ENCODE measurements at places on chromosomes 2 and 18.
A peak's percentile ranks its signal among the peaks of the same experiment; 100 is the strongest.

DNA sequence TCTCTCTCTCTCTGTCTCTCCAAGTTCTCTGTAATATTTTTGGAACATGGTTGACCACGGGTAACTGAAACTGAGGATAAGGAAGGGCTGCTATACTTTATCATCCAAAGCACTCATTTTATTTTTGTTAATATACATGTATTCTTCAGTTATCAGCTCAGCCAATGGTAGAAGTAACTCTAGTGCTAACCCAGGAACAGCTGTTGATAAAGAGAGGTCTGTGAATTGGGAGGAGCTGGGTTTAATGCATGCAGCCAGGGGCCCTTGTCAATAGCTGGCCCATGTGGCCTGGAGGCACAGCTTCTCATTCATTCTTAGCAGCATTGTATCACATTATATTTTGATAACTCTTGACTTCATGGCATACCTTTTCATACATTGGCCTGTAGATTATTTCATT is 401.6 kb downstream of the EPHA4 start:
- DNase-seq, result no peak

- DNase-seq, result no peak
Observed at GRCh38 chr2:65231121-65231520, 3.5 kb downstream of the ACTR2 start.

DNA sequence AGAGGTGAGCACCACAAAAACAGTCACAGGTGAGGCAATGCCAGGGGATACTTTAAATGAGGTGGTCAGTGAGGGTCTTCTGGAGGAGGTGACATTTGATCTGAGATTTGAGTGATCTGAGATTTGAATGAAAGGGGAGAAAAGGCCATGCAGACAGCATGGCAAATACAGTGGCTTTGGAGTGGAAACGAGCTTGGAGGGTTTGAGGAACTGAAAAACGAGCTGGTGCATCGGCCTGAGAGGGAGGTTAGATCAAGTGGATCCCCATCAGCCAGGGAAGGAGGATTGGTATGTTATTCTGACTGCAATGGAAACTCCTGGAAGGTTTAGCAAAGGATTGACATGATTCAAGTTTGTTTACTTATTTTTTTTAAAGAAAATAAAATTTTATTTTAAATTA is 245.1 kb downstream of the KCNS3 start:
- DNase-seq, result no peak

DNA sequence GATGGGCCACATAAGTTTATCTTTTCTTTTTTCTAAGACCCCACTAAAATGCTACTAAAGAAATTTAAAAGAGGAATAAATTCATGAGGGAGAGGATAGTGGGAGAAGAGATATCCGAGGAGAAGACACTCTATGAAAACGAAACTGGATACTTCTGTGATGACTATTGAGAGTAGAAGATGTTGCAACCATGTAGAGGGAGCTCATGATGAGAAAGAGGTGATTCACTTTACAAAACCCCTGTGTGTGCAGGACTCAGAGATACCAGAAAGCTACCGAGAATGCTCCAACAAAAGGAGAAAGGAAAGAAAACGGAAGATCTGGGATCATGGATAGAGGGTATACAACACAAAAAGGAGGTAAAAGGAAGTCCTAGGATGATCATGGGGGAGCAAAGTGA is 34.9 kb downstream of the SLC38A11 start:
- DNase-seq, result no peak

- DNase-seq, result no peak
Observed at GRCh38 chr18:48186131-48186766, 222.9 kb downstream of the ZBTB7C start.

DNA sequence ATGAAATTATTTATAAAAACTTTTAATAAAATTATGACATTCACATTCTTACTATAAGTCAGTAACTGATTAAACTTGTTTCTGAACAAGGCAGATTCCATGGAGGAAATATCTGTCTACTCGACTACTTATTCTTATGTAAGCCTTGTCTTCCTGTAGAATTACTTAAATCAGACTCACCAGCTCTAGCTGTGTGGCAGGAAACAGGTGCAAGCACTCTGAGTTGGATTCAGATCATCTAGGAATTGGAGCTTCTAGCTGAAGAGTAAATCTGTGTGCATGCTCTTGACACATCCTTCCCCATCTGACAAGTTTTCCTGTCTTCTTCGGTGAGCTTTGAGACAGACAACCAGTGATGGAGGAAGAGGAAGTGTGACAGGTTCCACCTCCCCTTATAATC is 284.7 kb downstream of the TRIB2 start:
- DNase-seq, result no peak

GRCh38 chr2:60294901-60295635 is 258.4 kb downstream of the BCL11A start:
- peak; percentile 70 for DNase-seq

DNA sequence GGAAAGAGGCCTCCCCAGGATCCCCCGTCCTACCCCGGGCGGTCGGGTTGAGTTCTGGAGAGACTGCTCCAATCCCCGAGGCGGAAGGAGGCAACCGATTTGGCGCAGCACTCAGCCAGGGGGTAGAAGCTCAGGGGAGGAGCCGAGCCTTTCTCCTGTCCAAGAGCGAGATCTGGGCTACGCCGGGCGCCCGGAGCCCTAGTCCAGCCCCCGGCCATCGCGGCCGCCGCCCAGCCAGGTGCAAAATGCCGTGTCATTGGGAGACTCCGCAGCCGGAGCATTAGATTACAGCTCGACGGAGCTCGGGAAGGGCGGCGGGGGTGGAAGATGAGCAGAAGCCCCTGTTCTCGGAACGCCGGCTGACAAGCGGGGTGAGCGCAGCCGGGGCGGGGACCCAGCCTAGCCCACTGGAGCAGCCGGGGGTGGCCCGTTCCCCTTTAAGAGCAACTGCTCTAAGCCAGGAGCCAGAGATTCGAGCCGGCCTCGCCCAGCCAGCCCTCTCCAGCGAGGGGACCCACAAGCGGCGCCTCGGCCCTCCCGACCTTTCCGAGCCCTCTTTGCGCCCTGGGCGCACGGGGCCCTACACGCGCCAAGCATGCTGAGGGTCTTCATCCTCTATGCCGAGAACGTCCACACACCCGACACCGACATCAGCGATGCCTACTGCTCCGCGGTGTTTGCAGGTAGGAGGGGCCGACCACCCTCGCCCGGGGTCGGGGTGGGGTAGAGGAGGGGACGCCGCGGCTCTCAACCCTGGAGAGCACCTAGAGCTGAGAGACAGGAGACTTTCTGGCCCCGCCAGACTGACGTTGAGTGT is at the start of gene DYSF:
DYSF (plus strand) TSS at position 158 of the 817 bp plus-strand sequence.
- peak; percentile 90 for DNase-seq

- DNase-seq, result no peak
Observed at GRCh38 chr18:8901019-8901418, 195.7 kb downstream of the MTCL1 start.

- no peak for DNase-seq
Observed at GRCh38 chr2:241873081-241873802, 3.7 kb downstream of the RTP5 start.

GRCh38 chr2:170553748-170554147 is 161.4 kb upstream of the SP5 start:
- no peak for DNase-seq

DNA sequence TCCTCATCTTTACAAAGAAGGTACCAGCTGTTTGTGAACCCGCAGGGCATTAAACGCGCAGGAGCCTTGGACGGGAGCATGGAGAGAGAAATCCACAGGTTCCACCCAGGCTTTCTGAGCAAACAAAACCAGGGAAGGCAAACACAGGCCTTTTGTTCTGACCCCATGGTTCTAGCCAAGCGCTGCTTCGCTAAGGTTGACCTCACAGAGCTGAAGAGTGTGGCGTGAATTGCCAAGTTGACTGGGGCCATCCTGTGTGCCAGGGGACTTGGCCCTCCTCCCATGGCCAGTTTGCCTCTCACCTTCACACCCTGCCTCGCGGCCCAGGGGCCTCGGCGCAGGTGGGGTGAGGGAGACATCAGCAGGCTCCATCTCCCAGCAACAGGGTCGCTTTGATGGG is 74.1 kb downstream of the VAPA start:
- peak; percentile 44 for DNase-seq

- peak; percentile 50 for DNase-seq
Observed at GRCh38 chr2:113979191-113980128, 89.6 kb downstream of the ACTR3 start.

GRCh38 chr2:149877913-149878312 is 290.3 kb upstream of the MMADHC start:
- no peak for DNase-seq

GRCh38 chr2:119487434-119488244 is 36.6 kb downstream of the SCTR start:
- peak; percentile 42 for DNase-seq

DNA sequence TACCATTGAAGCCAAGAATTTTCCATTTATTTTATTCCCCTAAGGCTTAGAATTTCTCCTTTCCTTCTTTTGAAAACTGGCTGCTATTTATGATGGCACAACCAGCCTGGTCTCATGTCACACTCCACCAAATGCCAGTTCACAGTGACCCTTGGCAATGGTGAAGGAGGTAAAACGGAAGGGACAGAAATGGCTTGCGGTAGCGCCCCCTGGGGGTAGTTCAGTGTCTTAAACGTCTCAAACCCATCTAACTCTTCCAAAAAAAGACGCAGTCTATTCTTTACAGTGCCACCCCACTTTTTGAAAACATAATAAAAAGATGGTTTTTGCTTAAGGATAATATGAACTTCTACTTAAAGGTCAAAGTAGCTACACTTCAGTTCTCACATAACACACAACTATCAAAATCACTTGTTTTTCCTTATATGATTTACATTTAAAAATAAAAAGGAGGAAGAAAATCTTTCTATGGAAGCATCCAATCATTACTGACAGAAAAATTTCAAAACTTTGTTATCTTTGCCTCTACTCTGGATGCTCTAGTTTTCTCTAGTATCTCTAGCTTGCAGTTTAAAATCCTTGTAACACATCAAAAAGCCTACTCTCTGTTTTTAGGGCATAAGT is 28.0 kb downstream of the PNO1 start:
- DNase-seq, result peak; percentile 64

DNA sequence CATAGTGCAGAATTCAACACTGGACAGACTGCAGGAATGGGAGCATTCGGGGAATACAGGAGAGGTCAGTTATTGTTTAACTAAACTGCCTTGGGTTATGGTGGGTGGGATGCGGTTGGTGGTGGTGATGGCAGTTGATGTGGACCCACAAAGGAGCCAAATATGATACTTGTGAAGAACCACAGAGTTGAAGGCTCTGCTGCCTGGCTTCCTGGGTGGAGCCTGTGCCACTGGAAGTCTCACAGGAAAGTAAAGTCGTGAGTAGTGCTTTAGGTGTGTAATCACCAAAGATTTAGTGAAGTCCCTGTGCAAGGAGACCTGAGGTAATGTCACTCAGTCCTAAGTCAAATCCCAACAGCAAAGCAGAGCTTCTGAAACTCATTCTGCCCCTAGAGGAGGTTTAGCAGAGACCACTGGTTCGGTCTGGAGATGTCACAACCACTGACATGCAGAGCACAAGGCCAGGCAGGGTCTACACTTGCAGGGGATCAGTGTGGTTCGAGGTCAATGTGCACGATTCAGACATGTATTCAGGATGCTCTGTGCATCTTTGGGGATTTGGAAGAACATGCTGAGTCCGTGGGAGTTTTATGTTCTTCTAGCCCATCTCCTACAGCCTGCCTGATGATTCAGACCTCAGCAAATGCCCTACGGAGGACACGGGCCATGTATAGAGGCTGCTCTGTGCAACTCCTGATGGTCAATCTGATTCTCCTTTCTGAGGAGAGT is 1150.9 kb downstream of the RPIA start:
- DNase-seq, result no peak

- no peak for DNase-seq
Observed at GRCh38 chr2:113208396-113208795, 34.6 kb downstream of the PSD4 start.

DNA sequence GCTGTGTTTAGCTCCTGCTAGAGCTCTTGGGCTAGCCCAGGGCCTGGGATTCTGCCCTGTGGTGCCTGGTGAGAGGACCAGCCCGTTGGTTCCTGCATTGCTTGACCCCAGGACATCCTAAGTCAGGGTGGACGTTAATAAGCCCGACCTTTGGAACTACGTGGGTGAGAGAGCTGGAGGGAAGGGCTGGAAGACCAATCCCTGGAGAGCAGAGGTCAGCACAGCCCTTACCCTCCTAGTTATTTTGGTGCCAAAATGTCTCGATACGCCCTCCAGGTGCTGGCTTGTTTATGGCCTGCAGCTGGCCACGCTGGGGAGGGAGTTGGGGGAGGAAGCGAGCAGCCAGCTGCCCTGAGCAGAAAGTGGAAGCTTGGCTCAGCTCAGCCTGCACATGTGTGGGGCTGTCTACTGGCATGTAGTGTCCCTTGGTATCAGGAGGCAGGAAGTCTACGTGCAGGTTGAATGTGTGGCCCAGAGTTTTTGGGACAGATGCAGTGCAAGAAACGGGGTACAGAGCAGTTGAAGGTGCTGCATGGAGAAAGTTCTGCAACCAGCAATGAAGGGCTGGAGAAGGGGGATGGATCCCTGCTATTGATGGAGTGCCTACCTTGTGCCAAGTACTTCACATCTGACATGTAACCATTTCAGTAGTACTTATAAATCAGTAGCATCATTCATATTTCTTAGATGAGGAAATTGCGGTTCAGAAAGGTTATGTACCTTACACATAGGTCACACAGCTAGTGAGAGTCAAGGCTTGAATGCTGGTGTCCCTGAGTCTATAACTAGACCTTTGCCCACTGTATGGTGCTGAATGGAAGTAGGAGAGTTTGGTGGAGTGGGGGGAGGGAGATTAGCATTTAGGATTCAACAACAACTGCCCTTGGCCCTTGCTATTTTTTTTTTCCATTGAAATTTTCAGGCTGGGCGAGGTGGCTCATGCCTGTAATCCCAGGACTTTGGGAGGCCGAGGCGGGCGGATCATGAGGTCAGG is 5.0 kb upstream of the DGKD start:
- peak; percentile 61 for DNase-seq

DNA sequence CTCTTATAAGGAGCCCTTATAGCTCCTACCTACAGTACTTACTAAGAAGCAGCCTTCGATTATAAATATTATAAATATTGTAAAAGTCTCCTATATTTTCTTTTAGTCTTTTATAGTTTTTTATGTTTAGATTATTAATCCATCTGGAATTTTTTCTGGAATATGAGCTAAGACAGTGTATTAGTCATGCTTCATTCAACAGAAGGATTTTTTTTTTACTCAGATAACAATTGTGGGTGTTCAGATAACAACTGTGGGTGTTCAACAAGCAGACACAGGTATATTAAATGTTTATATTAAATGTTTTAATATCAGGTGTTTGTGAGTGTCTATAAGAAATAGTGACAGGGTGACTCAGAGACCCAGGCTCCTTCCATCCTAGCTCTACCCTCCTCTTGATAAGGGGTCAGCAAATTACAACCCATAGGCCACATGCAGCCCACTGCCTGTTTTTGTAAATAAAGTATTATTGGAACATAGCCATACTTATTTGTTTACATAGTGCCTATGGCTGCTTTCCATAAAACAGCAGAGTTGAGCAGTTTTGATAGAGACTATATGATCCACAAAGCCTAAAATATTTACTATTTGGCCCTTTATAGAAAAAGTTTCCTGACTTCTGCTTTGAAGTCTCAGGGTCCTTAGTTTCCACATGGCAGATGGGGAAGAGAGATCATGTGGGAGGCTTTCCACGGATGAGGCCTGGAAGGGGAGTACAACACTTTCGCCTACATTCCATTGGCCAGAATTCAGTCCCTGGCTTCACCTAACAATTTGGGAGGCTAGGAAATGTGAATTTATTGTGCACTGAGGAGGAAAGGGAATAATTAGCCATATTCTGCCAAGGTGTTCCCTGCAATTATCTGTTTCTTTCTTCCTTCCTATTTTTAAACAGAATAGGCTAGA is 4.3 kb upstream of the SPATS2L start:
- no peak for DNase-seq

GRCh38 chr2:27875089-27875881 is 14.9 kb downstream of the RBKS start:
- no peak for DNase-seq

Measured in islet precursor cell (in vitro differentiated cells).